ENCODE measurements at places on chromosomes 1 and 21.

GRCh38 chr1:71498542-71498941 is 417.7 kb upstream of the ZRANB2 start:
- DNase-seq, result no peak

GRCh38 chr1:212683357-212683722 is 16.3 kb downstream of the BATF3 start:
- DNase-seq, result no peak

- DNase-seq, result no peak
Measured at GRCh38 chr1:27624467-27625178, 10.4 kb downstream of the FGR start.

DNA sequence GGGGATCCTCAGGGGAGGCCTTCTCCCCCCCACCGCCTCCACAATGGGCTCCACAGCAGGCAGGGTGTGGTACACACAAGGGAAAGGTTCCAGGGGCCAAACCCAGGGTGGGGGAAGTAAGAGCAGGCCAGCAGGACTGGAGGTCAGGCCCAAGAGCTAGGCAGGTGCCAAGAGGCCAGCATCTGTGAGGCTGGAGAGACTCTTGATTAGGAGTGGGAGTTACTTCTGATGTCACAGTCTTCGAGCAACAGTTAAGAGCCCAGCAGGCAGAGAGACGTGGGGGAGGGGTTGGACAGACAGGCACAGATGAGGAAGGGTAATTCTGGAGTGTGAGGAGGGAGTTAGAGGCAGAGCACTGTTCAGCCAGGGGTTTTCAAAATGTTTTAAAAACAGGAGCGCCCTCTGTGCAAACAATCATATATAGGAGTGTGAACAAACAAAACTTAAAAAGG is 55.8 kb downstream of the SLC9A1 start:
- DNase-seq, result no peak

GRCh38 chr21:10272216-10272615 is 249.2 kb upstream of the TPTE start:
- DNase-seq, result no peak

- peak; percentile 62 for DNase-seq
Measured at GRCh38 chr1:24413350-24414163, at the start of gene STPG1. Gene STPG1 (minus strand): TSS chr1:24413782. CDS start chr1:24401388, 12,394 bp downstream.
